ENCODE measurements at places on chromosomes 11 and 22.

GRCh38 chr11:23455321-23455891 lies 595.1 kb upstream of the CCDC179 start:
- no peak for DNase-seq

DNA sequence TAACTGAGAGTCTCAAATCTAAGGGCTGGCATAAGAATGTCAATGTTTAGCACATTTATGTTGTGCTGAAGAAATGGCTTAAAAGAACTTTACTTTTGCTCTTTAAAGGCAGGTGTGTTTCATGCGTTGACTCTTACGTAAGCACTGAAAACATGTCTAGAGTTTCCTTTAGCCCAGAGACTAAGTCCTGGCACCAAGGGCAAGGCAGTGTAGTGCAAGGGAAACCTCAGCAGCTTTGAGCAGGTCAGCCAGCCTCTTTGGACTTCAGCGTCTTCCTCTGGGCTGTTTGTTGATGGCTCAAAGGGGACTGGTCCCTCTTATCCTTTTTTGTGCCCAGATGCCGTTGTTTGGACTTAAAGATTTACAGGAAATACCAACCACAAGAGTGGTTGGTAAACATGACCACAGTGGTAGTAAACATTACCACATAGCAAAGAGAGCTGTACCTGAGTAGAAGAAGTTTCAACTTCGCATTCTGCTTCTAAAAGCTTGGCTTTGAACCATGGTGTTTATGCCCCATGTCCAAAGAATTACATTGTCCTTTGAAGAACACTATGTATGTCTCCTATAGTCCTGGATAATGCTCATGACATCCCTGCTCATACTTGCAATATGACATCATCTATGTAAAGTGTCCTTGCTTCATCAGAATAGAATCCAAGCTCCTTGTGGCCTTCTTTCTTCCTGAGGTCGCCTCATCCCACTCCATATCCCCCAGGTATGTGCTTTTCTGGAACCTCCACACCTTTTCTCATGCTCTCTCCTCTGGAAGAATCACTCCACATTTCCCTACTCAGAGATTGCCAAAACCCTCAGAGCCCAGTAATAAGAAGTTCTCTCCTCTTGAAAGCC lies 23.5 kb downstream of the TENM4 start:
- DNase-seq, result no peak

GRCh38 chr11:128497061-128497775 lies 90.1 kb downstream of the ETS1 start:
- no peak for DNase-seq

DNA sequence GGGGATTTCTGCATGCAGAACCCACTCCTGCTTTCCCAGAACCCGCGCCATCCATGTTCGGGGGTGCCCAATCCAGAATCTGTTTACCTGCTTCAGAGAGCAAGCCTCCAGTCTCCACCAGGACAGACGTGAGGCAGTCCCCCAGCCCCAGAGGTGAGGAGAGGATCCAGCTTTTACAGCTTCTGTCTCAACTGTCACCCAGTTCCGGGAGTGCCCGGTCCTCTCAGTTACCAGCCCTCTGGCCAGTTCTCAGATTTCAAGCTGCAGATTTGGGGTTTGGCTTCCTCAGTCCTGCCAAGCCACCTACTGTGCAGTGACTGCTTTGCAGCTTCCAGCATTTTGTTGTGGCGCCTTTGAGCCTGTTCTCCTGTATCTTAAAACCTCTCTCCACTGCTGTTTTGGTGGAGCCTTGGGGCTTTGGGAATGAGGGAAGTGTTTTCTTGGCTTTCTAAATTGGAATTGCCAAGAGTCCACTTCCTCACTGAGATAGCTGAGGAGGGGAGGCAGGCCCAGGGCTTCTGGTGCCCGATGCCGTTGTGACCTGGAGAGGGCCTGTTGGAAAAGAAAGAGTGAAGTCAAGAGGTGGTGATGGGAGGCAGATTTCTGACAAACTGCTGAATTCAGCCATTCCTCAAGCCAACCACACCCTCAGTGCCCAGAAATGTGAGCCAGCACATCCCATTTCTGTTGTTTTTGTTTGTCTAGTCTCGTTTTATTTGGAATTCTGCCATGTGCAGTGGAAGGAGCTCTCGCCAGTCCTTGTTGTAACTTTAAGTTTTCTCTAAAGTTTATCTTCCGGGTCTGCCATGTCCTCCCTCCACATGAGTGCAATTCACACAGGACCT lies 513.4 kb downstream of the TBC1D22A start:
- no peak for DNase-seq

DNA sequence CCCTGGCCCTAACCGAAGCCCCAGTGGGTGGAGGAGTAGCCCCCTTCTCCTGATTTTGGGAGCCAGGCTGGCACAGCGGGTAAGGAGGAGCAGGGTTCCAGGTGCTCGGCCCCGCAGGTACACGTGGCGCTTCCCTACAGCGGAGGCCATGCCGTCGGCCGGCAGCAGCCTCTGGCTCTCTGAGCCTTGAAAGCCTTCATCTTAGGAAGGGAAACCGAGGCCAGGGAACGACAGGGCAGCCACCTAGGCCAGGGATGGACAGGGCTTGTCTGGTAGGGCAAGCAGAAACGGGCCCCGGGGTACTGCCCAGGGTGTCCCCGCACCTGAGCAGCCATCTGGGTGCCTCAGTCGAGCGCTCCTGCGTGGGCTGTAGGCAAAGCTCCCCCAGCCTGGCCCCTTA lies 28.7 kb downstream of the MOB2 start:
- DNase-seq, result no peak

GRCh38 chr11:77250881-77251640 lies 50.4 kb downstream of the GDPD4 start:
- no peak for DNase-seq

GRCh38 chr11:110828086-110828485 lies 115.8 kb upstream of the ARHGAP20 start:
- no peak for DNase-seq

- no peak for DNase-seq
Observed at GRCh38 chr22:19337137-19337536, 45.6 kb upstream of the CLTCL1 start.

DNA sequence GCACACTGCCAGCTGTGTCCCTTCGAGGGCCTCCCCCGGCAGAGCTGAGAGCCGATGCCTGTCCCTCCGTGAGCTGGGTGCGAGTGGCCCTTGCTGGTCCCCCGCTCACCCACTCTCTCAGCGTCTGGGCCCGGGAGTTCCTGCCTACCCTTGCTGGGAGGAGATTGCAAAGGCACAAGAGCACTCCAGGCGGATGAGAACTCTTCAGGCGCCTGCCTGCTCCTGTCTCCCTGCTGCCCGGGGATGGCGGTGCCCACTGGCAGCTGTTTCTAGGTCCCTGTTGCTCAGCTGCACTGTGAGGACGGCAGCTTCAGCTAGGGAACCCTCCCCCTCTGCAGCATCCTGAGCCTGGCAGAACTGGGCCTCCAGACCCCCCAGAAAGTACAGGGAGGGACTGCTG lies 61.1 kb downstream of the FLRT1 start:
- DNase-seq, result no peak

- no peak for DNase-seq
Observed at GRCh38 chr11:47907499-47907898, 59.3 kb upstream of the NUP160 start.

- no peak for DNase-seq
Observed at GRCh38 chr11:115920841-115921480, 416.7 kb upstream of the CADM1 start.

- no peak for DNase-seq
Observed at GRCh38 chr11:116173941-116174911, 598.6 kb downstream of the BUD13 start.

DNA sequence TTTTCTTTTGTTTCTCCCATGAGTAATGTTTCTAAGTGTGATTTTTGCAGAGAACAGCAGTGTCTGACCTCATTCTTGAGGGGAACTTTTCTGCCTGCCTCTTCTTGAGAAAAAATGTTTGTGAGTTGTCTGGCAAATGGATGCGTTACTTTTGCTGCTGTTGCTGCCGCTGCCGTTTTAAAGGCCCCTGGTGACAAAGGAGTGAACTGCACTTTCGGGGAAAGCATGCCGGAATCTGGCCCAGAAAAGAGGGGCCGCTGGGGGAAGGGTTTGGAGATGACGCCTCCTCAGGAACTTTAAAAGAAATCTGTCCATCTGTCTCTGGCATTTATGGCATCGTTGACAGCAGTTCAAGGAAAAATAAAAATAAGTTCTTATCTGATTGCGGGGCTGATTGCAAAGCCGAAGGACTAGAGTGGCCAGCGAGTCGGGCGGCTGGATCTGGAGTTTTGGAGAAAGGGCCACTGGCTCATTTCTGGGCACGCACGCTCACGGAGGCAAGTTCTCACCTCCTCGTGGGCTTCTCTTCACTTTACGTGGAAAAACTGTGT lies 16.5 kb downstream of the ZBTB16 start:
- DNase-seq, result no peak

GRCh38 chr11:15095736-15096228 lies 18.9 kb upstream of the INSC start:
- no peak for DNase-seq

GRCh38 chr11:83306200-83307080 lies 20.3 kb upstream of the CCDC90B start:
- no peak for DNase-seq

- no peak for DNase-seq
Observed at GRCh38 chr11:118607401-118608359, at the start of gene PHLDB1. Gene PHLDB1, plus strand, starts transcription at chr11:118607615. Its CDS starts 6,222 bp downstream, at chr11:118613837.

GRCh38 chr11:85913513-85913912 lies 58.3 kb downstream of the CCDC83 start:
- DNase-seq, result no peak

GRCh38 chr11:72228844-72229231 lies 4.3 kb downstream of the INPPL1 start:
- DNase-seq, result no peak

DNA sequence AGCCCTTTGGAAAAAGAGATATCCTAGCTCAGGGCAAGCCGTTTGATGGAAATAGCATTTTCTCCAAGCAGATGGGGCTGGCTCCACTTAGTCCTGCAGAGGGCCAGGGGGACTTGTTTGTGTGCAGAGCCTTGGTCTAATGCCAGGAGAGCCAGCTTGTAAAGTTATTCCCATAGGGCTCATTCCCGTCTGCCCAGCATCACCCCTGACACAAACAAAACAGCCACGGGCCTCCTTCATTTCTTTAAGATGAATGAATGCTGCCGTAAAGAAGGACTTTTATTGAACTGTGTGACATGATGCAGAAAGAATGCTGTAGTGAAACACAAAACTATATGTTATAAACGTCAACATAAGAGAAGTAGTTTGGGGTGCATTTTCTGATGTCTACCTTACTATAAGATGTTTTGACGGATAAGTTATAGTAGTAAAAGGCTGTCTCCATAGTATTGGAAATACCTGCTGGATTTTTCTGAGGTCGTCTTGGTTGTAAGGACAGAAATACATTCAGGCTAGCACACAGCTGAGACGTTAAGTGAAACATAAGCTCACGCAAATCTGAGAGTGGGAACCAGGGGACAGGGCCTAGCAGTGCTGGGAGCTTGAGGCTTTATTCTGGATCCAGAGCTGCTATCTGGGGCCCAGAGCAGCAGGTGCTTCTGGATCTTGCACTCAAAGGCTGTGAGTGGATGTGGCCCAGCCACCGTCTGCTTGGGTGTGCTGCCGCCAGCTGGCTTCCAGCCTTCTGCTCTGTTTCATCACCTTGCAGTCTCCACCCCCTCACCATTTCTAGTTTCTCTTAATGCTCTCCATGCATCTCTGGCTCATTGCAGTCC lies 53.3 kb downstream of the NCAM1 start:
- no peak for DNase-seq
